ENCODE measurements at places on chromosomes 13 and 19. TPM values are rescaled to one million over a fixed set of nuclear protein-coding genes. Genes with fewer than 3 reads are reported as not detected.

The OVOL3 gene
- total RNA-seq: not detected

The LRP3 gene
- total RNA-seq: 0.82 TPM

The ADAMTSL5 gene
- total RNA-seq: 6.0 TPM

The CYP4F11 gene
- not detected for total RNA-seq

The TINCR gene
- 1.7 TPM for total RNA-seq

The WASF3 gene
- total RNA-seq: 0.11 TPM

The ZNF865 gene
- total RNA-seq: 15.5 TPM

The UBE2L5 gene
- total RNA-seq: not detected

The ZNF575 gene
- total RNA-seq: 0.98 TPM

The MADCAM1 gene
- total RNA-seq: 0.47 TPM

The PDCD2L gene
- total RNA-seq: 18.0 TPM

The CEACAM16 gene
- not detected for total RNA-seq

The FBXO46 gene
- total RNA-seq: 47.9 TPM

The HCST gene
- 40.0 TPM for total RNA-seq

The ZNF708 gene
- total RNA-seq: 12.2 TPM

The TEKTIP1 gene
- total RNA-seq: 3.8 TPM

The UNC13A gene
- total RNA-seq: 0.04 TPM

The HAUS5 gene
- total RNA-seq: 44.2 TPM

The MYO1F gene
- 12.4 TPM for total RNA-seq

The SRRM5 gene
- 0.68 TPM for total RNA-seq

The ENOX1 gene
- not detected for total RNA-seq

The C2CD4C gene
- total RNA-seq: 0.54 TPM

The CEACAM8 gene
- not detected for total RNA-seq

The PLEKHA4 gene
- 20.3 TPM for total RNA-seq

The RASL11A gene
- total RNA-seq: 3.4 TPM

The SIGLECL1 gene
- total RNA-seq: not detected

The GAPDHS gene
- not detected for total RNA-seq

The DHX34 gene
- total RNA-seq: 16.7 TPM

The C19orf33 gene
- total RNA-seq: not detected

The PABPC3 gene
- total RNA-seq: 0.20 TPM

The SIGLEC12 gene
- total RNA-seq: not detected

The DEDD2 gene
- 39.3 TPM for total RNA-seq

The GNA15 gene
- total RNA-seq: 3.0 TPM

The CRLF1 gene
- not detected for total RNA-seq

The ZSCAN4 gene
- total RNA-seq: not detected

The SF3A2 gene
- 154 TPM for total RNA-seq

The ONECUT3 gene
- not detected for total RNA-seq

The ATP4B gene
- not detected for total RNA-seq

The KLK4 gene
- total RNA-seq: not detected

The TYROBP gene
- total RNA-seq: not detected

The HMG20B gene
- 66.2 TPM for total RNA-seq

The ADGRE2 gene
- 1.2 TPM for total RNA-seq

The GJB6 gene
- 1.3 TPM for total RNA-seq

The CGB5 gene
- total RNA-seq: not detected

The KASH5 gene
- 1.7 TPM for total RNA-seq

The CYP2A7 gene
- total RNA-seq: not detected

The LGALS14 gene
- total RNA-seq: 5.1 TPM

The SLC25A42 gene
- total RNA-seq: 19.2 TPM

The UCHL3 gene
- 46.7 TPM for total RNA-seq

The S1PR4 gene
- 18.6 TPM for total RNA-seq

The NAPSA gene
- total RNA-seq: 166 TPM

The DKKL1 gene
- total RNA-seq: not detected

The CLEC4G gene
- not detected for total RNA-seq

The IRGC gene
- not detected for total RNA-seq

The DCT gene
- total RNA-seq: 0.34 TPM

The IL12RB1 gene
- 14.6 TPM for total RNA-seq
